NCI-H82 (cell line): ENCODE measurements at places on chromosomes 1 and 21.

DNA sequence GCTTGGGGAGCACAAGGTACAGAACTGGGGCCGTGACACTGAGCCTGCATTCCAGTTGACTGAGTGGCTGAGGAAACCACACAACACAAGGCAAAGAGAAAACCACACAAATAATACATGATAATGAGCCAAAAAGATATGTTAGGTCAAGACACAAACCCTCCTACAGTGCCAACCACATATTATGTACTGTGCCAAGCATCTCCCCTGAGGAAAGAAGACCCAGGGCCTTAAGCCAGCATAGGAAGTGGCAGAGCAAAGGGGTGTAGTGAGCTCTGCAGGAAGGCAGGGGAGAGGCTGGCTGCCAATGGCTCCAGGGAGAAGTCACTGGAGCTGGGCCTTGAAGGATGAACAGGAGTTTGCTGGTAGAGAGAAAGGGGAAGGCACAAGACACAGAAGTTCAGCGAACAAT, 28.2 kb downstream of the CTNNBIP1 start:
- no peak for DNase-seq

DNA sequence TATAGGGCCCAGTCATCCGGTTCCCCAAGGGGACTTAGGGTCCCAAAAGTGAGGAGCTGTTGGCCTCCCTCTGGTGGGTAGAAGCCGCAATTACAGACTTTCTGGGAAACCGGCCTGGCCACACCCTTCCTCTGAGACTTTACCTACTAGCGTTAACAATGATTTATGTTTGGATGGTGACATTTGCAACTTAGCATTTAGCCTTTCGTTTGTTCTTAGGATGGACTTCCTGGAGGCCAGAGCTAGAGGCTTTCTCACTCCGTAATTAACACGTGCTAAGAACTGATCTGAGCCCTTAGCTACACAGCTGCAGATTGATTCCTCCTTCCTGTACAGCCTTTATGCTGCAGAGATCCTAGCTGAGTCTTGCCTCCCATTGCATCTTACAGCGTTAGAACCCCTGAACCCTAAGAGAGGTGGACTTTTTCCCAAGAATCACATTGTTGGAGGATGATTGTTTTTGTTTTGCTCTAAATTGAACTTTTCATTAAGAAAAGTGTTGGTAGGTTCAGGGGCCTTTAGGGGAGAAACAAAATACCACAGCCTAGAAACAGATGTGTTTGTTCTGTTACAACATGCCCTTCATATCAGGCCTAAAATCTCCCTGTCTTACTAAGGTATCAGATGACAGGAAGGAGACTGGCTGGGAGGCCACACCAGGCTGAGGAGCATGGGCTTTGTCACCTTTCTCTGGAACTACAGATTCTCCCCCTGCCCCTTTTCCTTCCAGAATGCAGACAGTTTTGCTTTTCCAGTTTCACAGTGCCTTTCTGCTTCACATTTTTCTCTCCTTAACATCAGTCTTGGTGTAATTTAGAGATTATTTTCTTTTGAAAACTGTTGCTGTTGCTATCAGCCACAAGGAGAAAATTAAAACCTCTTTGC, 1.9 kb downstream of the S100A11 start:
- DNase-seq, result peak; percentile 76

DNA sequence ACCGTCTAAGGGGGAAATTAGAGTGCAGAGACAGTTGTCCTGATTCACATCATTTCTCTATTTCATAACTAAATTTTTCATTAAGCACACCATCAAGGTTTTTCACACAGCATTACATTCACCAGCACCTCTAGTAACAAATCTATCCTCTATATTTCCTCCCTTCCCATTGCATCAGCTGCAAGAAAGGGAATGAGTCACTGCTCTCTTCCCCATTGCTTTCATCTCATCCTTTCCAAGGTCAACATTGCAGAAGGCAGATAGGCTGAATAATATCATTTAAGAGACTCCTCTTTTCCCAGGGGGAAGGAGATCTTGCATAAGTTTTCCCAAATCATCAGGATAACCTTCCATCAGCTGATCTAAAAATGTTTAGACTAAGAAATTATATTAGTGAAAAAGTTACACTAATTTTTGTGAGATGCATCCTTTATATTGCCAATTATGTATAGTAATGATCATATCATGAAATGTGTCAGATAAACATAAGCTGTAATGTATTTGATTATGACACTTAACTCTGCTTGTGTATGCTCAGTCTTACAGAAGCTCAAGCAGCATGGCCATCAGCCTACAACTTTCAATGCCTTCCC, 4.3 kb downstream of the INTS7 start:
- DNase-seq, result no peak

DNA sequence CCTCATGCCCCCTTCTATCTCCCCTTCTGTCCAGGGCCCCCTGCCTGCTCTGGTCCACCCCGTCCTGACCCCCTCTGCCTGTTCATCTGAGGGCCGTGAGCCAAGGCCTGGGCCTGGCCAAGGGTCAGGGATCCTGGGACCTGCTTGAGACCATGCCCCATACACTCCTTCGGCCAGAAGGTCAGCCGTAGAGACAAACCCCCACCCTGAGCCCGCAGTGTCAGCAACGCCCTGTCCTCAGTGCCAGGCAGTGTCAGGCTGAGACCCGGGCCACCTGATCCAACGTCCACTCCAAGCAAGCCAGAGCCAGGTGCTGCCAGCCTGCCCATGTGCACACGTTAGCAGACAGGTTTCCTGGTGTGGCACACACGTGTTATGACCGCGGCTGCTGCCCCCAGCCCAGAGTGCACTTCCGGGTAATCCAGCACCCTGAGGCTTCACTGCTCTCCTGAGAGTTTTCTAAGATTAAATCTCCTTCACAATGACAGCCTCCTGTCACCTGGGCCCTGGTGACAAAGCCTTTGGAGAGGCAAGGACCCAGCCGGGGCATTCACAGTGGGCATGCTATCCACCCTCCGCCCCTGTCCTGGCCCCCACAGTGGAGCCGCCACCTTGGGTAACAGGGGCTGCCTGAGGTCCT, 10.1 kb upstream of the SAMD11 start:
- DNase-seq, result no peak

DNA sequence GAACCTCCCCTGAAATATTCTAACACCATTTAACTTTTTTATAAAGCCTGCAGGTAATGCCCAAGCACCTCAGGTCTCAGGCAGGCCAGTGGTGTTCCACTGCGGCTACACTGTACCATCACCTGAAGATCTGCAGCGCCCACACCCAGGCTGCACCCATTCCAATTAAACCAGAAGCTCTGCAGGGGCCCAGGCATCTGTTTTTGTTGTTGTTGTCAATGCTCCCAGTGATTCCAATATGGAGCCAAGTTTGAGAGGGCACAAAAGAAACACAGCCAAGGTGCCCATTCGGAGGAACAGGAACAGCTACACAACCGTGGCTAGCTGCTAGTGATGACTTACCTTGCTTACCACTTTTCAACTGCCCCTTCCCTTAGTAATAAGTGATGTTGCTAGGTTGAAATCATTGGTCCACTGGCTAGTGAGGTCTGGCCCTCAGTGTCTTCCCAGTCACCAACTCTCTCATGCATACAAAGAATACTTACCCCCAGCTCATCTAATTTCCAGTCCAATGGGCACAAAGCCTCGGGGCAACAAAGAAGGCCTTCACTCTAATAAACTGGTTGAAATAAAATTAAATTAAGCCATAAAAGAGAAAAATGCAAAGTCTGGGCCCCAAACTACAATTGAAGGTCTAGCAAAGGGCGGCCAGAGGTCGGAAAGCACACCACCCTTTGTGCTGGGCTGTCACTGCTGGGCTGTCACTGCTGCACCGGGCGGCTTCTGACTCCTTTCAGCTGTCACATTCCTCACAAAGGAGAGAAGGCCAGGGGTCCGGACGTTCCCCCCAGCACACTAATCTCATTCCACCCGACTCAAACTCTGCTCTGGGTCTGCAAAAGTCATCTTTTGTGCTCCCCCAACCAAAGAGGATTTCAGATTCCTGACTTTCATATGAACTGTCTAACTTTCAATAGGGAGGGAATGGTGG, 34.9 kb downstream of the SIPA1L2 start:
- no peak for DNase-seq

GRCh38 chr1:38525343-38526043, 334.1 kb downstream of the RRAGC start:
- DNase-seq, result no peak

- DNase-seq, result no peak
These were observed 72.2 kb upstream of the GADD45A start for GRCh38 chr1:67612788-67613241.

DNA sequence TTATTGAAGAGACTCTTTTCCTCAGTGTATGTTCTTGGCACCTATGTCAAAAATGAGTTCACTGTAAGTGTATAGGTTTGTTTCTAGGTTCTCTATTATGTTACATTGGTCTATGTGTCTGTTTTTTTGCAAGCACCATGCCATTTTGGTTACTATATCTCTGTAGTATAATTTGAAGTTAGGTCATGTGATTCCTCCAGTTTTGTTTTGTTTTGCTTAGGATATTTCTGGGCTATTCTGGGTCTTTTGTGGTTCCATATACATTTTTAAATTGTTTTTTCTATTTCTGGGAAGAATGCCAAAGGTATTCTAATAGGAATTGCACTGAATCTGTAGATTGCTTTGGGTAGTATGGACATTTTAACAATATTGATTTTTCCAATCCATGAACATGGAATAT, 13.2 kb downstream of the TMED5 start:
- DNase-seq, result no peak

- DNase-seq, result peak; percentile 94
These were observed 40.6 kb downstream of the KIF26B start for GRCh38 chr1:245195398-245195797.

DNA sequence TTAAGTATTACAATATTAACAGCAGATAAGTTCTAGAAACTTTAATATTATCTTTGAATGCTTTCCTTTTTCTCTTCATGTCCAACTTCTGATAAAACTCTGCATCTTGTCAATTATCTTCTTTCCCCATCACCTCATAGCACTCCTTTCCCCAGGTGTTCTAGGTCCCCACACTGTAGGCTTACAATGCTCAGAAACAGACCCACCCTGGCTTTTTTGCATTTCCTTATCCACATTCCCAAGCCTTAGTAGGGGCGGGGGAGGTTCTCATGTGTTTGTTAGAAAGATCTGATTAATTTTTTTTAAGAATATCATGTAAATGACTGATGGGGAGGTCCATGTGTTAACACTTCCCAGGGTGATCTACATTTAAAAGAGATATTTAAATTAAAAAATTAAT, 63.9 kb downstream of the PLPPR4 start:
- DNase-seq, result no peak

- DNase-seq, result peak; percentile 70
These were observed 7.0 kb downstream of the KCNAB2 start for GRCh38 chr1:6052543-6053205.

DNA sequence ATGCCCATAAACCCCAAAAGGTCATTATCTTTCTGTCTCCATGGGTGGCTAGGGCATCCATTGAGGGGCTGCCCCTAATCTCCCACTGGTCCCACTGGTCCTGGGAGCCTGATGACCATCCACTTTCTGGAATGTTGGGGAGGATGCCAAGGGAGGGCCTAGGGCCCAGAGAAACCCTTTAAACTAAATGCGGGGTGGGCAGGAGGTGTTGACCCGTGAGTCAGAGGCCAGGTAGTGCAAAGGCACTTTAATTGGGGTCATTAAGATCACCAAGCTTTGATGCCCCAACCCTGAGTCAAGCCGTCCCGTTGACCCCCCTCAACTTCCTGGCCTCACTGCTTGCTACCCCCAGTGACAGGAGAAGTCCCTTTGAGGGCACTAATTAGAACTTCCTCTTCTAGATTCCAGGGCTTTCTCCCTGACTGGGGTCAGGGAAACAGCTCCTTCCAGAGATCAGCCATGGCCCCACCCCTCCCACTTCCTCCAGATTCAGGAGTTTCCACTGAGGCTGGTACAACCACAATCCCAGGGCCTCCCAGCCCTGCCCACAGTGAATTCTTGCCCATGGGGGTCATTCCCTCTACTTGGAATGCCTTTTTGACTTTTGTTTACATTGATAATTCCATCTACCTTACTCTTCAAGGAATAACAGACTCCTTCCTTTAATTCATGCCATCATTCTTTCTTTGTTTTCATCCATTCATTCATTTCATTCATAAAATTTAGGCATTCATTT, 15.5 kb upstream of the SERINC2 start:
- DNase-seq, result no peak

GRCh38 chr21:22795091-22795490, 1796.9 kb downstream of the NCAM2 start:
- DNase-seq, result no peak

DNA sequence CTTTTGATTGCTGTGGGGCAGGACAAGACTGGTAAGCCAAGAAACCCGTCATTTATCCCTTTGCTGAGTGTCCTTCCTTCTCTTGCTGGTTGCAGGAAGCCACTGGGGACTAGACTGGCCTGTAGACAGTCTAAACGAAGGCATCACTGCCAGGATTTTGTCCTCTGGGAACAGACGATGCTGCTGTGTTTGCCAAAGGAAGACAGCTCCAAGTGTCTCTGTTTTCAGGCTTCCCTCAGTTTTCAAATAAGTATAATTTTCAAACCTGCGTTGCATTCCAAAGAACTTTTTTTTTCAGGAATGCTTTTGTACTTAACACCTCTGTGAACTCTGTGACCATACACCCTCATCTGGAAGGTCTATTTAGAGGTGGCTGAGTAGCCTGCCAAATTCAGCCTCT, 269.4 kb downstream of the HLX start:
- no peak for DNase-seq

DNA sequence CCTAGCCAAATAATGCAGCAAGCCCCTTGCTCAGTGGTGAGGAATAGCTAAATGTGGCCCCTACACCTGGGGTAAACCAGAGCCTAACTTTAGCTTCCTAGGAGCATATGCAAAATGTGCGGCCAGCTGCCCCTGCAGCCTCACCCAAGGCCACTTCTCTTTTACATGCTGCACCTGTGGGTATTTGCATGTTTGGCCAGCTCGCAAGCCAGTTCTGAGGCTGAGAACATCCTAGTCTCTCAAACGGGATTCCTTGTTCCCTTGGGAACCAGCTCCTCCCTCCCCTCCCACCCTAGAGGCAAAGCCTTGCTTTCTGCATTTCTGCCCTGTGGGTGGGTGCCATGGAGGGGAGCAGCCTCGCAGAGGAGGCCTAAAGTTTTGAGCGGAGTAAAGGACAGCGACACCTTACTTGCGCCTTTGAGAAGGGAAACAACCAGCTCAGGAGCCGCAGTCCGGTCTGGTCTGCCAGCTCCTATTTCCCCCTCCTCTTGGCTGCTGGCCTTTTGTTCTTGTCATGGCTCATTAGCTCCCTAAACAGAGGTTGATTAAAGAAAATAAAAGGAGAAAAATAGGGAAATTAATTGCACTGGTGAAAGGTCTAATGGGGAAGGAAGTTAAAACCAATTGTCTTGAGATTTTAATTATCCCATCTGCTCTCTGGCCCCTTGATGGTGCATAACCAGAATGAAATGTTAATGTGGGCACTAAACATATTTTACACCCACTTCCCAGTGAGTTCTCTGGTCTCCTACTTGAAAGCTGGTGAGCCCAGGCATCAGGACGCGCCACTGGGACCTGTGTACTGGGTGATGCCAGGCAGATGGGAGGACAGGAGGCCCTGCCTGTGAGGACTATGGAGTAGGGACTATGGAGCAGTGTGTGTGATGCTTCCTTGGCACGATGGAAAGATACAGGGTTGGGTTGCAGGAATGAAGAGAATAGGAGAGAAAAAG, 68.7 kb downstream of the TEX35 start:
- peak; percentile 53 for DNase-seq
